ENCODE measurements at places on chromosomes 4 and X. TPM values are rescaled to one million over a fixed set of nuclear protein-coding genes. Genes with fewer than 3 reads are reported as not detected.

Gene ADAM29
- polyA plus RNA-seq: not detected

Gene SFRP2
- 96.2 TPM for polyA plus RNA-seq

Gene CLTRN
- polyA plus RNA-seq: 1.7 TPM

Gene CENPVL2
- not detected for polyA plus RNA-seq

Gene ENPEP
- polyA plus RNA-seq: 1.5 TPM

Gene NALF2
- polyA plus RNA-seq: 0.20 TPM

DNA sequence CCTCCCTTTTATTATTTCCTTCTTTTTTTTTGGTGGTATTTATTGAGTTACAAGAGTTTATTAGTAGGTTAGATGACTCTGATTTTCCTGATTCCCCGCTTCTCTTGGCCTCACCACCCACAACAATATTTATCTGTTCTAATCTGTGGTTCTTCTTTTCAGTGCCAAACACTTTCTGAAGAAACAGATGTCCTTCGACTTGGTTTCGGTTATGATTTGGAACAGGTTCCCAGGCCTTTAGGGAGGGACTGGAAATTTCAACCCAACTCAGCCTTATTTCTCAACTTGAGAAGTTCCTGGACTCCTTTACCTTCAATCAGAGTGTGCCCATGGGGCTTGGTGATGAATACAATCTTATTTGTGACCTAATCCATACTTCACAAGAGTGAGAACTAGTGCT lies 108.1 kb downstream of the UCHL1 start:
- peaks cover 6% of the 10 kb centered on the region for H3K4me1 ChIP-seq
- DNase-seq: no peak
- no peak overlapping the region for H3K27ac ChIP-seq
- no peaks in the 10 kb centered on the region for H3K27me3 ChIP-seq

DNA sequence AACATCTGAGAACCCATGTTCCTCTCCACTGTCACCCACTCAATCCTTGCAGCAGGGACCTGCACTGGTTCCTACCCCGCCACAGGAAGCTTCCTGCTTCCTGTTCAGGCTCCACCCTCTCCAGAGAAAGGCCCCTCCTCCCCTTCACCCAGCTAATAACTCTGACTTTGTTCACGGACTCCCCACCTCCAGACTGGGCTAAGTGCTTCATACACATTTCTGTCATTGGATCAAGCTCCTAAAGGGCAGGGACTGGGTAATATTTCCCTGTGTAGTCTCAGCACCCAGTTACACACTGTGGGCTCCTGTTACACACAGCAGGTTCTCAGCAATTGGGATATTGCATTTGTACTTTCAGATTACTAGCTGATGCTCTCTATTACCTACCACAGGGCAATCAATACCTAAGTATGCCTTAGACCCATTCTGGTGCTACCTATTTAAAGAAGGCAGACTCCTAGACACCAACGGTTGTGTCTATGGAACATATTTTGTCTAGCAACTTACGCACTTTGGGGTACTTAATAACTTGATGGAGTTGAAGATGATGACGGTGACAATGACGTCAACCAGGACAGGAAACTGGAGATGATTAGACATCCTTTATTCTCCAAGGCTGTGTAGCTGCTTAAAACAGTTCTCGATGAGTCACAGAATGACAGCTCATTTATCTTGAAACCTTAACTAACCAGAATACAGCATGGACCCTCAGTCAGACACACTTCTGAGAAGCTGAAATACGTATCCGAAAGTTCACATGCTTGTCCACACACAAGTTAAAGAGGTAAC lies 58.1 kb downstream of the MAML3 start:
- H3K4me3 ChIP-seq: no peak overlapping the region
- no peak overlapping the region for H3K27ac ChIP-seq
- peaks cover 18% of the 10 kb centered on the region for H3K4me1 ChIP-seq
- DNase-seq: no peak
- no peaks in the 10 kb centered on the region for H3K27me3 ChIP-seq

DNA sequence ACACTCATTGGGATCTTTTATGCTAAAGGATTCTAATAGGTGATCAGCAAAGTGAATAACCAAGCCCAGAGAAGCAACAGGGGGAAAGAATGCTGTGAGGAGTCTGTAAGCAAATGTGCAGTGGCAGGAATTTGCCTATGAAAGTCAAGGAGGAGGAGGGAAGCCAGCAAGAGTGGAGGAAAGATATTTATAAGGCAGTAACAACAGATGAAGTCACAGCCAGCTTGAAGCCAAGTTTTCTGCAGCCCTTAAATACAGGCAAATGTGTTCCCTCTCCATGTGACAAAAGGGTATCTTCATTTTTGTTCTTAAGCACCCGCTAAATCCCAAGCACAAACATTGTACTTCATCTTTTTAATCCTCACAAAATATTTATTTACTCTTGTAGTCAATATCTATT lies 275.0 kb upstream of the CLNK start:
- no peaks in the 10 kb centered on the region for H3K27me3 ChIP-seq
- H3K4me3 ChIP-seq: no peak overlapping the region
- no peaks in the 10 kb centered on the region for H3K36me3 ChIP-seq
- DNase-seq: no peak

DNA sequence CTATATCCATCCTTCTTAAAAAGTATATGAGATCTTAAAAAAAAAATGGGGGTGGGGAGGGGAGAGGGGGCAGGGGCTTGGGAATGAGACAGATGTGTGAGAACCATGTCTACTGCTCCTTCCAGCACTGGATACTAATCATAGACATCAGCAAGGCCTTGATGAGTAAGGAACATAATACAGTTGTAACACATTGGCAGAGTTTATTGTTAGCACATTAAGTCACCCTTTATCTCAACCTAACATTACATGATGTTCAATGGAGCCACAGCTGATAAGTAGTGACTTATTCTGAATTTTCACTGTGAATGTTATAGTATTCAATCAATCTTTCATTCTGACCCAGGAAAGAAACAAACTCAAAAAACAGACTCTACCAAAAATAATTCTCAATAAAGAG lies 47.3 kb upstream of the KCNE5 start:
- no peak for DNase-seq
- H3K27me3 ChIP-seq: no peaks in the 10 kb centered on the region
- H3K27ac ChIP-seq: no peak overlapping the region

GRCh38 chr4:40546969-40547788 lies 82.5 kb downstream of the RBM47 start:
- H3K4me1 ChIP-seq: no peaks in the 10 kb centered on the region
- no peaks in the 10 kb centered on the region for H3K36me3 ChIP-seq
- no peak for DNase-seq
- no peak overlapping the region for H3K27ac ChIP-seq
- H3K4me3 ChIP-seq: no peak overlapping the region
- no peaks in the 10 kb centered on the region for H3K27me3 ChIP-seq

DNA sequence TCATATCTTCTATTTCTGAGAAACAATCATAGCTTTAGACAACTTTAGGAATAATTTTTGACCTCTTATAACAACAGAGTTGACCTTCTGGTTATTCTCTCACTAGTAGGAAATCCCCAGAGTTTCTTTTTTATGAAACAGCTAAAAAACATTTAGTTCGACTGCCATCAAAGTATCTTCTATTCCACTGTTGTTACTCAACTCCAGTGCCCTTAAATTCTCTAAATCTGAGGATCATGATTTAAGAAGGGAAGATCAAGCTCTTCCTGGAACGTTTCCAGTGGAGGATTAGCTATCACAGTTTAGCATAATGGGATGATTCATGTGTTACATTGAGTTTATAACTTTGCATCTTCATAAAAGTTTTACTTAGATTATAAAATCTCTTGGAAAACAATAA lies 134.9 kb upstream of the VEGFC start:
- H3K27ac ChIP-seq: no peak overlapping the region
- no peaks in the 10 kb centered on the region for H3K27me3 ChIP-seq
- H3K4me1 ChIP-seq: no peaks in the 10 kb centered on the region
- H3K36me3 ChIP-seq: no peaks in the 10 kb centered on the region
- no peak overlapping the region for H3K4me3 ChIP-seq

GRCh38 chrX:133473451-133473850 lies 58.2 kb upstream of the GPC4 start:
- no peaks in the 10 kb centered on the region for H3K36me3 ChIP-seq
- H3K27me3 ChIP-seq: no peaks in the 10 kb centered on the region
- no peak for DNase-seq
- no peaks in the 10 kb centered on the region for H3K4me1 ChIP-seq
- no peak overlapping the region for H3K27ac ChIP-seq

DNA sequence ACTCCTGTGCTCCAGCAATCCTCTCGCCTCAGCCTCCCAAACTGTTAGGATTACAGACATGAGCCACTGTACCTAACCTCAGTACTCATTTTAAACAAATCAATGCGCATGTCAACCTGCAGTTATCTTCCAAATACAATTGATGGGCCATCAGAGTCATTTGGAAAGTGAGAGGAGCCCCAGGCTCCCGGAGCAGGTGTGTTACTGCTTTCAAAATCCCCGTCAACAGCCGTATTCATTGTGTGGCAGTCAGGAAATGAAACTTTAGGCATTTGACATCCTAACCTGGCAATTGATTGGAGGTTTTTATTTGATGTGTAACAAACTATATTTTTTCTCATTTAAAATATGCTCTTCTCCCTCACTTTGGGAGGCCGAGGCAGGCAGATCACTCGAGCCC lies 623.6 kb upstream of the TENM3 start:
- no peak for DNase-seq
- H3K4me1 ChIP-seq: no peaks in the 10 kb centered on the region
- no peak overlapping the region for H3K27ac ChIP-seq
- H3K27me3 ChIP-seq: no peaks in the 10 kb centered on the region
- H3K4me3 ChIP-seq: no peak overlapping the region
- H3K36me3 ChIP-seq: no peaks in the 10 kb centered on the region

DNA sequence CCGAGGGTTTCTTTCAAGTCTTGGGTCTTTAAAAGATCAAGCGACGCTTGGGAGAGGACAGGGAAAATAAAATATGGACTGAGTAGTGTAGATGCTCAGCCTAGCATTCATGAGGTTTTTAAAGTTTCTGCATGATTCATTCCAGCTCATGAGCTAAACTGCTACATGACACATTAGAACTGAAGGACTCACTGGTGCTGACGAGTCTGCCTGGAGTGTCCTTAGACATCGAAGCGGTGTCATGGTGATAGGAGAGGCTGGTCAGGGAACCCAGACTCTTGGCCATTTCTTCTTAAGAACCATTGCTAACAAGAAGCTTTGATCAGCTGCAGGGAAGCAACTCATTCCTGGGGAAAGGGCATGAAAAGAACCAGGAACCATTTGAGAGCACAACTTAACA lies 158.6 kb downstream of the TRIML1 start:
- no peaks in the 10 kb centered on the region for H3K36me3 ChIP-seq
- no peak for DNase-seq
- H3K4me1 ChIP-seq: no peaks in the 10 kb centered on the region
- H3K27me3 ChIP-seq: no peaks in the 10 kb centered on the region

DNA sequence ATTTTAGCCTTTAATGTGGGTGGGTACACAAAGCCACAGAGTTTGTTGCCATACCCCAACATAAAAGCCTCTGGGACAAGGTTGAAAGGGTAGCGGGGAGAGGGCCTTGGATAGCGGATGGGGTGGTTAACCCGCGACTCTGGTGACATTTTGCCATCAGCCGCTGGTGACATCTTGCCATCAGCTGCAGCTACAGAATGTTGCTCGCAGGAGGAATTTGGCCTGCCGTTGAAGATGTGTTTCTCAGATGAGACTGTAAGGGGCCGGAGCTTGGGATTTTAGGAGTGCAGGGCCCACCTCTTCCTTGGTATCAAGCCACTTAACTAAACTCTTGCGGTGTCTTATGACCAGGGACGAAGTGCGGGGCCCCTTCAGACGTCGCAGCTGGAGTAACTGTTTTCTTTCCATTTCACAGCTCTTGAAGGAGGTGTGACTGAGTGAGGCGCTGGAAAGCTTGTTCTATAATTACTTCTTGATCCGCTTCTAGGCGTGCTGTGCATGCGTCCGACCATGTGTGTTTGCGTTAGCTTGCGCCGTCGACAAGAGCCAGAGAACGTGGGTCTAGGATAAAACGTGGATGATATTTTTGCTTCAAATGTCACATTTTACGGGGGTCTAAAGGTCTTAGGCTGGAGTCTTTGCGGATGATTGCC lies 820 bp upstream of the RASL11B start:
- H3K27me3 ChIP-seq: no peaks in the 10 kb centered on the region
- DNase-seq: peak; percentile 30
- H3K27ac ChIP-seq: no peak overlapping the region
- peaks cover 6% of the 10 kb centered on the region for H3K4me1 ChIP-seq
- no peaks in the 10 kb centered on the region for H3K36me3 ChIP-seq
- peak overlapping the region; percentile 85 for H3K4me3 ChIP-seq

DNA sequence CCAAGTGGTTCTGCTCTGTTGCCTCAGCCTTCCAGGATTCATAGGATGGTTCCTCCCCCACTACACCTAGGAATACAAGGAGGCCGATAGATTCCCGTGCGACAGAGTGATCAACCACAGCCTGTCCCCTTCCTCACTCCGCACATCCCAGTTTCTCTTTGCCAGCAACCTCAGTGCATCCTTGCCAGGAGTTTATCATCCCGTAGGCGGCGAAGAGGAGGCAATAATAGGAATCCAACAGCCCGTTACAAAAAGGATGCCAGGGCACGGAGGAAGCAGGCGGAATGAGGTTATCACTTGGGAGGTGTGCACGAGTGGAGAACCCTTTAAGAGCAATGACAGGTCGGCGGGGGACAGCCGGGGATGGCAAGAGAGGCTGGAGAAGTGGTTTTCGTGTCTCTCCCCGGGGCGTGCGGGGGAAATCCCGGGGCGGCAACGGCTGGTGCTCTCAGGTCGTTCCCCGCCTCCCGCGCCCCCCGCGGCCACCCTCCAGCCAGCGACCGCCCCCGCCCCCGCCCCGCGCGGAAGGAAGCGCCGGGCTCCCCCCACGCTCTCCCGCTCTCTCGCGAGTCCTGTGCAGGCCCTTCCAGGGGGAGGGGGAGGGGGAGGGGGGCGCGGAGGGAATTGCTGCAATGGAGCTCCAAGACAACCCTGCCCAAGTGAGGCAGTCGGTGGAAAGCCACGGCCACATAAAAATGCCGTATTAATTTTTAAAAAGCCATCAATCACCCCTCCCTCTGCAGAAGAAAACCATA lies 1.6 kb downstream of the PPP3CA start:
- H3K4me3 ChIP-seq: peak overlapping the region; percentile 90
- H3K36me3 ChIP-seq: no peaks in the 10 kb centered on the region
- peak; percentile 72 for DNase-seq
- H3K27ac ChIP-seq: peak overlapping the region; percentile 25
- H3K4me1 ChIP-seq: peaks cover 4% of the 10 kb centered on the region
- no peaks in the 10 kb centered on the region for H3K27me3 ChIP-seq

GRCh38 chr4:45062935-45063545 lies 336.7 kb upstream of the GNPDA2 start:
- H3K4me3 ChIP-seq: no peak overlapping the region
- H3K27me3 ChIP-seq: no peaks in the 10 kb centered on the region
- no peak overlapping the region for H3K27ac ChIP-seq
- no peaks in the 10 kb centered on the region for H3K4me1 ChIP-seq

GRCh38 chr4:153362184-153362583 lies 17.7 kb downstream of the MND1 start:
- H3K36me3 ChIP-seq: no peaks in the 10 kb centered on the region
- no peak overlapping the region for H3K27ac ChIP-seq
- DNase-seq: no peak
- no peak overlapping the region for H3K4me3 ChIP-seq

- no peak overlapping the region for H3K27ac ChIP-seq
- no peaks in the 10 kb centered on the region for H3K27me3 ChIP-seq
- H3K36me3 ChIP-seq: no peaks in the 10 kb centered on the region
- H3K4me3 ChIP-seq: no peak overlapping the region
- no peak for DNase-seq
- H3K4me1 ChIP-seq: no peaks in the 10 kb centered on the region
Measured at GRCh38 chr4:106809076-106809475, 227.0 kb downstream of the DKK2 start.
